ENCODE measurements at places on chromosomes 16 and 17. TPM values are rescaled to one million over a fixed set of nuclear protein-coding genes. Genes with fewer than 3 reads are reported as not detected.

The HSPB9 gene
- total RNA-seq: not detected

The SMG1 gene
- 12.3 TPM for total RNA-seq

The OTOA gene
- total RNA-seq: 0.17 TPM

The SPEM2 gene
- not detected for total RNA-seq

The SLC52A1 gene
- total RNA-seq: not detected

The IRX5 gene
- total RNA-seq: not detected

The ALOX12B gene
- not detected for total RNA-seq

The TMEM235 gene
- not detected for total RNA-seq

The FNDC8 gene
- total RNA-seq: not detected

The DRC3 gene
- total RNA-seq: 0.59 TPM

The ATP2C2 gene
- total RNA-seq: not detected
